ENCODE measurements at places on chromosomes 13 and 19.

GRCh38 chr13:30140973-30141372, 166.4 kb downstream of the KATNAL1 start:
- DNase-seq: no peak

DNA sequence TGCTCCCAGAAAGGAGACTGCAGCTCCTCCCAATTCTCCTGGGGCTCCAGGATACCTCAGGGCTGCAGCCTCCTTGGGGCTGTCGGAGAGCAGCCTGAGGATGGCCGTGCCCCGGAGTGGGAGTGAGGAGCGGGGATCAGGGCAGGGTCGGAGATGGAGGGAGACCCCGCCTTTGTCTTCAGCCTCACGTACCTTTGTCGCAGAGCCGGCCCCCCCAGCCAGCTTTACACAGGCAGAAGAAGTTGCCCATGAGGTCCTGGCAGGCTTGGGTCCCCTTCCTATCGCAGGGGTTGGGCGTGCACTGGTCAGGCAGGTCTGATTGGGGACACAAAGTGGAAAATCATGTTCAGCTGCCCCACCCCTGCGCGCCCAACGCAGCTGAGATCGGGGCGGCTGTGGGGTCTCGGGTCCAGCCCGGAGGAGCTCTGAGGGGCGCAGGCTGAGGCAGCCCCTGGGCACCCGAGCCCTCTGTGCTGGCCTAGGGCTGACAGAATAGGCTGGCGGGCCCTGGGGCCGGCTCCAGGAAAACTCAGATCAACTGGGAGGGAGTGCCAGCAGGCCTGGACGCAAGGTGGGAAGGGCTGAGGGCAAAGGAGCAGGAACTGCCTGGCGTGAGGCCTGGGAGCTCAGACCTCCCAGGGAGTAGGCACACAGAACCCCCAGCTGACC, 24.2 kb downstream of the GAS6 start:
- no peak for DNase-seq

GRCh38 chr13:35887115-35887666, 244.0 kb downstream of the DCLK1 start:
- DNase-seq: no peak

GRCh38 chr13:57932061-57932460, 300.5 kb downstream of the PCDH17 start:
- no peak for DNase-seq

DNA sequence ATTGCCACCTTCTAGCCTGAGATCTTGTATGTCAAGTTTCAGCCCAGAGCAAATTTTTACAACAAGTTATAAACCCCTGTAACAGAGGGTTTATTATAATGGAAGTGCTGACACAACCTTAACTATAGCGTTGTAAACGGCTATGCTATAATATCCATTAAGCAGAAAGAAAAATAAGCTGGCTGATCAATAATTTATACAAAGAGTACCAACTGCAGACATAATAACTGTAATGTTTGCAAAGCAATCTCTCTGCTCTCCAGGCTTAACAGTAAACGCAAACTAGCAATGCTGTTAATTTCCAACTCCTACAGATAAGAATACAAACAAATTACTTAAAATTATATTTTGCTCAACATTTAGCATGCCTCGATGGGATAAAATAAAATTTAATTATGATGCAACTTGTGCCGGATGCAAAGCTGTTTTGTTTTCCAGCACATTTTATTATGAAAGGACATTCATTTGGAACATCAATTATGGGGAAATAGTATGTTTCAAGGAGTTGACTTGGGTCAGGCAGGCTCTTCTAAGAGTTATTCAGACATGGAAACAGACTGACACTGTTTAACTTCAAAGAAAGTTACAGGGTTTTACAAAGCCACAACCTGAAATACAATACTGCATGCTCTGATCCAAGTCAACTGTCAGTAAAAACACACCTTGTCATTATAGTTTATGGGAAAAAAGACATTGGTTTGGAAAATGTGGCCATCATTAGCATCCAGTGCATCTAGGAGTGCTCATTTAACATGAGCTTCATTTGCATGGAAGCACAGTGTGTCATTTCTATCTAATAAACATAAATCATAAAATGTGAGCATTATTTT, 6.6 kb upstream of the DACH1 start:
- DNase-seq: no peak

GRCh38 chr13:36555151-36555986, 118.5 kb upstream of the SERTM1 start:
- no peak for DNase-seq

- DNase-seq: no peak
Observed at GRCh38 chr19:3836887-3837286, 32.0 kb downstream of the ZFR2 start.

DNA sequence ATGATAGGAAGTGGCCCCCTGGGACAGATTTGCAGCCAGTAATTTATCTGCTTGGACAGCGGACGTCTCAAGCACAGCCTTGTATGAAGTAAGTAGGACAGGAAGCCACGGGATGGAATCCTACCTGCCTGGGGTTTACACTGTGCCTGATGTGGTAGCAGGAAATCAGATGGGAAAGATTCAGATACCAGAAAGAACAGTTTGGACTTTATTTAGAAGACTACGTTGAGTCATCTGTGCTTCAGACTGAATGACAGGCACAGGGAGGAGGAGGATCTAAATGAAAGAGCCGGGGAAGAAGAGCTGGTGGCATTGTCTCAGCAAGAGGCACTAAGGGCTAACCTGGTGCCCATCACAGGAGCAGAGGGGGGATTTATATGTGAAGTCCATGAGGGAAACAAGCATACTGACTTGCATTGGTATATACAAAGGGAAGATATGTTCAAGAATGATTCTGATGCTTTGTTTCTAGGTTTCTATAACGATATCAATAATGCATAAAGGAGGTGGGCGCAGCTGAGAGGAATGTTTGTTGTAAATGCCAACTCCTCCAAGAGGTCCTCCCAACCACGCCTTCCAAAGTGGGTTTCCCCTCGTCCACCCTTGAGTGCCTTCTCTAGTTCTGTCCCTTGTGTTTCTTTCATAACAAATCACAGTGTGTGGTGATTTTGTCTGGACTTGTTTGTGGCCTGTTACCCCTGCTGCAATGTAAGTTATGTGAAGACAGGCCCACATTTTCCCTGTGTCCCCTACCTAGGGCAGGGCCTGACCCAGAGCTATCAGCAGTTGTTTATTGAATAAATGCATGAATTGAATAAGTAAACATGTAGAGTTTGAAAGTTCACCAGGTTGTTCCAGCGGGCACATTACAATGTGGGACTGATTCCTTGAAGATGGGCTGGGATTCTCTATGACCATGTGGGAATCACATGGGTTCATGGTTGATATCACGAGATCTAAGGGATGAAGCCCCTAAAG, 328.4 kb downstream of the SLC7A1 start:
- no peak for DNase-seq

GRCh38 chr19:18167975-18168645, 5.5 kb upstream of the IFI30 start:
- DNase-seq: no peak

GRCh38 chr19:18202778-18203407, 949 bp downstream of the RAB3A start:
- DNase-seq: no peak

DNA sequence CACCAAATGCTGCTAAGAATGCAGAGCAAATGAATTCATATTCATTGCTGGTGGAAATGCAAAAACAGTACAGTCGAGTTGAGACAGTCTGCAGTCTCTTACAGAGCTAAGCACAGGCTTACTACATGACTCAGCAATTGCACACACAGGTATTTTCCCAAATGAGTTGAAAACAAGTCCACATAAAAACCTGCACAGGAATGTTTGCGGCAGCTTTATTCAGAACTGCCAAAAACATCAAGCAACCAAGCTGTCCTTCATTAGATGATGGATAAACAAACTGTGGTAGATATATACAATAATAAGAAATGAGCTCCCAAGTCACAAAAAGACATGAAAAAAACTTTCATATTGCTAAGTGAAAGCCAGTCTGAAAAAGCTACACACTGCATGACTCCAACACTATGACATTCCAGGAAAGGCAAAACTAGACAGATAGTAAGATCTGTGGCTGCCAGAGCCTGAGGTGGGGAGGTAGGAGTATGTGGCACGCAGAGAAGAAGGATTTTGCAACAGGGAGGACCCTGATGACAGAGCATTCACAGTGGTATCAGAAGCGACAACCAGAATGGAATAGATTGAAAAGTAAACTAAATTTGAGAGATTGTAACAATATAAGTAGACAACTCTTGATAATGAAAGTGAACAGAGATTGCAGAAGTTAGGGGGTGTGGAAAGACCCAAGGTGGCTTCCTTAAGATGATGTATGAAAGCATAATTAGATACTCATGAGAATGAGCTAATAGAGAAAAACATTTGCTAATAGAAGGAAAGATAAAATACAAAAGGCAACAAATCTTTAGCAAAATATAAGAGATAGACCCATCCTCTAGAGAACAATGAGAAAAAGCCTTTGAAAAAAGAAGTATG, 52.7 kb downstream of the TSC22D1 start:
- no peak for DNase-seq

DNA sequence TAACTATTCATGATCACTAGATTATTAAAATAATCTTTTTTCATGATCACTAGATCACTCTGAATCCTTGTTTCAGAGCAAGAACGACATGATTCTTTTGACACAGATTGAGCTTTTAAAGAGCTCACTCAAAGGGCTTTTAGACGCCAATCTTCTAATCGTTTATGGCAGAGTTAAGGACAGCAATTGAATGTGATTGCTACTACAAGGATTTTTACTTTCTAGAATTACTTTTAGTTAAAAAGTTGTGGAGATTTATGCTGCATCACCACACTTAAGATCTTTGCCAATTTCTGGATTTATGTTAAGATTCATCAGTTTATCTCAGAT, 1.3 kb downstream of the EXOSC8 start:
- DNase-seq: no peak

DNA sequence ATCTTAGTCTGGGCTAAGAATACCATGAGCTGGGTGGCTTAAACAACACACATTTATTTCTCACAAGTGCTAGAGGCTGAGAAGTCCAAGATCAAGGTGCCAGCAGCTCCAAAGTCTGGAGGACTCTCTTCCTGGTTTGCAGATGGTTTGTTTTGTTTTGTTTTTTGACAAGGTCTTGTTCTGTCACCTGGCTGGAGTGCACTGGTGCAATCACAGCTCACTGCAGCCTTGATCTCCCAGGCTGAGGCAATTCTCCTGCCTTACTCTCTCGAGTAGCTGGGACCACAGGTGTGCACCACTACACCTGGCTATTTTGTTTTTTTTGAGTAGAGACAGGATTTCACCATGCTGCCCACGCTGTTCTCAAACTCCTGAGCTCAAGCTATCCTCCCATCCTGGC, 15.5 kb downstream of the APLP1 start:
- DNase-seq: no peak

DNA sequence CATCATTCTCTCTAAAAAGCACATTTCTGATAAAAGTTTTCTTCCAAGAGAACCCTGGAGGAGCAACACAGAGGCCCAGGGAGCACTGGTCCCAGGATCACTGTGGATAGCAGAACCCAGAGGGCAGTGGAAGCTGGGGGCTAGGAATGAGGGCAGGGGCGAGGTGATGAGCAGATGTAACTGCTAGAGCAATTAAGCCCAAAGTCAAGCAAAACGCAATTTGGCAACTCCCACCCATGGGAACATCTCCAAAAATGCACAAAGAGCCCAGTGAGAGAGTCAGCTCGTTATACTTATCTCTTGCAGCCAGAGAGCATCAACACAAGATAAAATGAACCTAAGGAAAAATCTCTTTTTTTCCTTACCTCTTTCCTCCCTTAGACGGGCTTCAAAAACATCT, 284.2 kb downstream of the TBC1D4 start:
- DNase-seq: no peak

- DNase-seq: no peak
Observed at GRCh38 chr13:23558675-23559536, 11.3 kb upstream of the TNFRSF19 start.

DNA sequence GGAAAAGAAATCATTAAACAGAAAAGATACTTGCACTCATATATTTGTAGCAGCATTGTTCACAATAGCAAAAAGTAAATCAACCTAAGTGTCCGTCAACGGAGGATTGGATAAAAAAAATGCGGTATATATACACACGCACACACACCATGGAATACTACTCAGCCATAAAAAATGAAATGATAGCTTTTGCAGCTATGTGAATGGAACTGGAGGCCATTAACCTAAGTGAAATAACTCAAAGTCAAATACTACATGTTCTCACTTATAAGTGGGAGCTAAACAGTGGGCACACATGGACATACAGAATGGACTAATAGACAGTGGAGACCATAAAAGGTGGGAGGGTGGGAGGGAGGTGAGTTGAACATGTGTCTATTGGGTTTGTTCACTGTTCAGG, 18.4 kb downstream of the WBP4 start:
- no peak for DNase-seq

GRCh38 chr19:34493649-34494044, 12.1 kb downstream of the WTIP start:
- no peak for DNase-seq

DNA sequence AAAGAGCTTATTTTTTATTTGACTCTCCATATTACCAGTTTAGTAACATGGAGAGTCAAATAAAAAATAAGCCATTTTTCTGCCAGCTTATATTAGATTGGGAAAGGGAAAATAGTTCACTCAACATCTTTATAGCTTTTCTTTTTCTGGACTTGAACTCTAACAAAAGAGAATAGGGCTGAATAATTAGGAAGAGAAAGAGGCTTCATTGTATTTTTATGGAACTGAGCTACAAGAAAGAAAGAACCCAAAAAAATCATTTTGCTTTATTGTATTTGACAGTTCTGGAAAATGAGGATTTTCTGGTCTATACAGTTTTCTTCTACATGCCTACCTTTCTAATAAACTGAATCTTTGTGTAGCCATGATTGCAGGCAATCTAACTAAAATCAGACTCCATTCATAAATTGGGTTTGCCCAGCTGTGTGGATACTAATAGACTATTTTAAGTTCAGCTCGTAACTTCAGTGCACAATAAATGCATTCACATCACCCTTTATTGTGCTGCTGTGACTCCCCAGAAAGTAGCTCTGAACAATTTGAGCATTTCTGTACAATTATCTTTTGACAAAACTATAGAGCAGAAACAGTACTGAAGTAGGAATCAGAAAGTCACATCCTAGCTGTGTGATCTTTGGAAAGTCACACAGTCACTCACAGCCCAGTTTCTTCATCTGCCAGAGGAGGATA, 115.3 kb downstream of the STOML3 start:
- DNase-seq: no peak

DNA sequence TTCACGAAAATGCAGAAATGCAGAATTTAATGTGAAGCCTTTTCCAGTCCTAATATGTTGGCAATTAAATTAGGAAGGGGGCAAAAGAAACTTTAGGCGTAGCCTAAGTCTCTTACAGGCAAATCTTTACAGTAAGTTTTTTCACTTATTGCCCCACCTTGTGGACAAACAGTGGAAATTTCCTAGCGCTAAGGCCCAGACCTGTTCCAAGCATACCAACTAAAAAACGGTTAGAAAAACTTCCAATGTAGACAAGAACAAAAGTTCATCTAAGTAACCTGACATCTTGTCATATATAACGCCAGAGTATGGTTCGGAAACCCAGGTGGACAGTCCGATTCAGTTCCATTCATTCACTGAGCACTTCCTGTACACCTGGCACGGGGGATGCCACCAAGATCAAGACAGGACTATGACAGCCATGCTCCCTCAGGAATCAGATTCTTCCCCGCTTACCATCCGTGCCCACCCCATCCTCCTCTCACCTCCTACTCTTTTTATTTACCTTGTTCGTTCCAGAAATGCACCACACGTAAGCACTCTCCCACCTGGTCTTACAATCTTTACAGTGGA, 4.9 kb downstream of the ZAR1L start:
- no peak for DNase-seq

All from omental fat pad (tissue), 4 donors.